ENCODE measurements at places on chromosomes 12 and 14. TPM values are rescaled to one million over a fixed set of nuclear protein-coding genes. Genes with fewer than 3 reads are reported as not detected.

JDP2 gene
- total RNA-seq = 48.3 TPM

CPNE6 gene
- total RNA-seq = 0.71 TPM

EID3 gene
- total RNA-seq = 8.6 TPM

LRRC43 gene
- total RNA-seq = not detected

RNASE1 gene
- 499 TPM for total RNA-seq

CD163L1 gene
- 39.8 TPM for total RNA-seq

NINJ2 gene
- 3.8 TPM for total RNA-seq

DEGS2 gene
- 0.99 TPM for total RNA-seq

- no peak for DNase-seq
- no peaks in the 10 kb centered on the region for H3K36me3 ChIP-seq
- H3K27me3 ChIP-seq = no peaks in the 10 kb centered on the region
Measured at GRCh38 chr14:52792097-52792415, 649 bp upstream of the GNPNAT1 start.

DNA sequence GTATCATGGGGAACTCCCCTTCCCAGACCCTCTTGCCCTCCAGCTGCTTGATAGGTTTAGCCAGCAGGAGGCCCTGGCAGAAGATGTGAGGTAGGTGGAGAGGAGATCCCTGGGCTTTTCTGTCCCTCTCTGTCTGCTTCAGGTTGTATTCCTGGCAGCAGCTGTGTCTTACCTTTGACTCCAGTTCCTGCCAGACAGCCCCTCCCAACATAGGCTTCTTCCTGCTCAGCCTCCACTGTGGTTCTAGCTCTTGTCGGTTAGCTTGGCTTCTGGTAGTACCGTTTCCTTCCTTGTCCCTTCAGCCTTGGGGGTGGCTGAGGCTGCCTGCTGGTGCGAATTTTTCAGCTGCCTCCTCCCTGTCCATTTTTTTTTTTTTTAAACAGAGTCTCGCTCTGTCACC is 215.7 kb upstream of the CRY1 start:
- no peaks in the 10 kb centered on the region for H3K4me1 ChIP-seq
- H3K27ac ChIP-seq = no peak overlapping the region
- H3K4me3 ChIP-seq = no peak overlapping the region
- no peaks in the 10 kb centered on the region for H3K36me3 ChIP-seq
- no peaks in the 10 kb centered on the region for H3K27me3 ChIP-seq
- no peak for DNase-seq

DNA sequence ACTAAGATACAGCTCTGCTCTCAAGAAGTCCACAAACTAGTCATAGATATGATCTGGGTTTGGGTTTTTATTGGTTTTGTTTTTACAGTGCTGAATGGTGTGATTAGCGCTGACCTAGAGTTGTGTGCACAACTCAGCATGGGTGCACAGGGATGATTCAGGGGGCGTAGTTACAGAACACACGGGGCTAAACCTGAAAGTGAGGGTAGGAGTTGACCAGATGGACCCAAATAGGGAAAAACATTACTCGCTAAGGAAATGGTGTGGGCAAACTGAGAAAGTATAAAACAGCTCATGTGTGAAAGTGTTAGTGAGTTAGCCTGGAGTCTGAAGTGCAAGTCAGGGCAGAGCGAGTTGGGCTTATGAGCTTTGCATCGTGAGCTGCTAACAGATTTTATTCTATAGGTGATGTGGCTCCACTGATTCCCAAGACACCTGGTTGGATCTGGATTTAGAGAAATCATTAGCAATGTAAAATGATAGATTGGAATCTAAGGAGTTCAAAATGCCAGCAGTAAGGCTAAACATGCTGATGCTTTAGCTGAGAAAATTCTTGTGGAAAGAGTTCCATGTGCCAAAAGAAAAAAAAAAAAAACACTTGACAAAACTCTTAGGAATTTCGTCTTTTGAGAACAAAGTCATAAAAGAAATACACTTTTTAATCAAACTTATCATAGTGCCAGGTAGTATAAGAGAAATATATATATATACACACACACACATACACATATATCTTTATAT is 134.9 kb downstream of the SLC5A8 start:
- H3K4me1 ChIP-seq = peaks cover 10% of the 10 kb centered on the region
- H3K36me3 ChIP-seq = no peaks in the 10 kb centered on the region
- no peaks in the 10 kb centered on the region for H3K27me3 ChIP-seq
- no peak overlapping the region for H3K27ac ChIP-seq
- no peak overlapping the region for H3K4me3 ChIP-seq
- no peak for DNase-seq

DNA sequence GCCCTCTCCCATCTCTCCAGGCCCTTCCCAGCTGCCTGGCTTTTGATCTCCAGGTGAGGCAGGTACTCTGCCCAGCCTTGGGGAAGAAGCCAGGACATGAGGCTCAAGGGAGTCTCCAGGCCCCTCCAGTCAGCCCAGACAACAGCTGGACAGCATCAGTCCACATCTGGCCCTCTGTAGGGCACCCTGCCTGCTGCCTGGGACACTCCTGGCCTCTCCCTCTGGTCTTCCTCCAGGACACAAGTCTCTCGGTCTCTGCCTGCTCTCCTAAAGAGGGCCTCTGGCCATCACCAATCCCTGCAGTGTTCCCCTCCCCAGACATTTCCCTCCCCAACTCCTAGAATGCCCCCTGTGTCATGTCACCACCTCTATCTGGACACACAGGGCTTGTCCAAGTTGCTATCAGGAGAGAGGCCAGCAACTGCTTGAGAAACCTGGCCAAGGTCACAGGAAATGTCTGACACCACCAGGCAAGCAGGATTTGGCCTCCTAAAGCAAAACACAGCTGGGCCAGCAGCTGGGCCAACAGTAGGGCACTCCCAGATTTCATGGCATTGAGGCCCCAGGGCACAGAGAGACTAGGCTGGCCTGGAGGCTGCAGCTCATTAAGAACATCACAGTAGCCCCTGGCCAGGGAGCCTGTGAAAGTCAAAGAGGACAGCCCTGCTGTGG is 29.0 kb downstream of the LTBP2 start:
- peak; percentile 77 for DNase-seq
- no peaks in the 10 kb centered on the region for H3K27me3 ChIP-seq
- no peak overlapping the region for H3K4me3 ChIP-seq
- H3K27ac ChIP-seq = peak overlapping the region; percentile 70
- H3K4me1 ChIP-seq = peaks cover 4% of the 10 kb centered on the region

DNA sequence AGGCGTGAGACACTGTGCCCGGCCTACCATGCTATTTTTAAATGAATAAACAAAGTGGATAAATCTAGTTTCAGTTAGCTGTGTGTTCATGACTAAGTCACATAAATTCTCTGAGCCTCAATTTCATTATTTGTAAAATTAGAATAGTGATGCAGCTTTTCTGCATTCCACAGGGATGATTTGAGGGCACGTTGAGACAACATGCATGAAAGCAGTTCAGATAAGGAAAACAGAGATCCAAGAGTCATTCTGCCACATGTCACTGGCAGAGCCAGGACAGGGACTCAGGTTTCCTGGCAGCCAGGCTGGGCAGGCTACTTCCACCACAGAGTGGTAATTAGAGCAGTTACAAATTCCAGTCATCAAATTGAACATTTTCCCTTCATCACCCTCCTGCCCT is 2.9 kb upstream of the PPP4R4 start:
- no peaks in the 10 kb centered on the region for H3K36me3 ChIP-seq
- H3K27ac ChIP-seq = no peak overlapping the region
- no peak for DNase-seq
- no peaks in the 10 kb centered on the region for H3K4me1 ChIP-seq
- H3K4me3 ChIP-seq = no peak overlapping the region
- no peaks in the 10 kb centered on the region for H3K27me3 ChIP-seq

GRCh38 chr14:23365036-23365731 is at the start of gene EFS:
Gene EFS, minus strand, starts transcription at chr14:23365172. Its CDS starts 147 bp downstream, at chr14:23365025.
- H3K4me1 ChIP-seq = no peaks in the 10 kb centered on the region
- DNase-seq = peak; percentile 75
- H3K27ac ChIP-seq = peak within 1 kb of the TSS; percentile 49

DNA sequence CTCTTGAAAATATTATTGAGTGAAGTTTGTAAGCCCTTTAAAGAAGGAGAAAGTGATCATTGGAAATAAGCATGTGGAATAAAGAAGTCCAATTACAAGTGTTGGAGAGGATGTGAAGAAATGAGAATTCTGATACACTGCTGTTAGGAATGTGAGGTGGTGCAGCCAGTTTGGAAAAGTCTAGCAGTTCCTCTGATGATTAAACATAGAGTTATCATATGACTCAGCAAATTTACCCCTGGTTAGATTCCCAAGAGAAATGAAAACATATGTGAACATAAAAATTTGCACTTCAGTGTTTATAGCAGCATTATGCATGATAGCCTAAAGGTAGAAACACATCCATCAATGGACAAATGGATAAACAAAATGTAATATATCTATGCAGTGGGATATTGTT is 319.9 kb downstream of the AEBP2 start:
- no peak overlapping the region for H3K27ac ChIP-seq
- H3K4me1 ChIP-seq = no peaks in the 10 kb centered on the region
- H3K4me3 ChIP-seq = no peak overlapping the region
- no peaks in the 10 kb centered on the region for H3K27me3 ChIP-seq
- no peaks in the 10 kb centered on the region for H3K36me3 ChIP-seq
- DNase-seq = no peak

DNA sequence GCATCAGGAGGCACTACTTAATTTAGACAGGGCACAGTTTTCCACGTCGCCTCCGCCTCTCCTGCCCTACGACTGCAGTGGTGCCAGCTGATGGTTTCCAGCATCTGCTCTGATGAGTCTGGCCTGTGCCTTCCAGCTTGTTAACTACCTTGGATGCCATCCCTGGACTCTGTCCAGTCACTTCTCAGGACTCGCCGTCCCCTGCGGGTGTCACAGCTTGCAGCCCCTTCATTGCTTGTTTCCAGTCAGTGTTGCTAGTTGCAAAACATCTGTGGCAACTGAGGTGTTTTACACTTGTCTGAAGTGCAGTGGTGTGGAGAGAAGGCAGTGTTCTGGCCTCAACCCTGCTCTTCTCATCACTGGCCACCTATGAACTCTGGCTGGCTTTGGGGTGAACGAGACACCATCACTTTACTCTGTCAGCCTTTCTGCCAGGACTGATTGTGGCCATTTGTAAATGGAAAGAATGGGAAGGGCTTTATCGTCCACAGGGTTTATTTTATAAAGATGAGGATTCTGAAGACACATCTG is 8.3 kb downstream of the ADGRD1 start:
- no peaks in the 10 kb centered on the region for H3K4me1 ChIP-seq
- H3K4me3 ChIP-seq = no peak overlapping the region
- DNase-seq = no peak
- no peaks in the 10 kb centered on the region for H3K27me3 ChIP-seq
- no peak overlapping the region for H3K27ac ChIP-seq
- H3K36me3 ChIP-seq = no peaks in the 10 kb centered on the region

- H3K27ac ChIP-seq = no peak overlapping the region
- no peaks in the 10 kb centered on the region for H3K27me3 ChIP-seq
- no peaks in the 10 kb centered on the region for H3K4me1 ChIP-seq
- H3K4me3 ChIP-seq = no peak overlapping the region
Measured at GRCh38 chr12:68115281-68115680, 44.3 kb downstream of the IFNG start.

DNA sequence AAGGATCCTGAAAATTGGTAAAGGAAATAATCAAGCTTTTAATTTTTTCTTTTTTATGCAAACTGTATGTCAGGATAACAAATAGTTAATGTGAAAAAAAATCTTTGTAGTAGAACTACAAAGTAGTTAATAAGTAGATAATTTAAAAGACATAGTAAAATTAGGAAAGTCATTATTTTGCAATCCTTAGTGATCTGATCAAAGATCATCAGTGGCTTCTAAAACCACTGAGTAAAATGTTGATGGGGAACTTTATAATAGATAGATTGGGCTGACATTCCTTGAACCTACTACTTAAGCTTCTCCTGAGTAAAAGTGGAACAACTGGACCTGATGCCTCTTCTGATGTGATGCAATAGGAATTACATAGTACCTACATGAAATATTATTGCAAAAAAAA is 119.0 kb upstream of the TMTC2 start:
- H3K4me1 ChIP-seq = no peaks in the 10 kb centered on the region
- H3K27ac ChIP-seq = no peak overlapping the region
- H3K4me3 ChIP-seq = no peak overlapping the region
- no peaks in the 10 kb centered on the region for H3K27me3 ChIP-seq
- no peaks in the 10 kb centered on the region for H3K36me3 ChIP-seq

DNA sequence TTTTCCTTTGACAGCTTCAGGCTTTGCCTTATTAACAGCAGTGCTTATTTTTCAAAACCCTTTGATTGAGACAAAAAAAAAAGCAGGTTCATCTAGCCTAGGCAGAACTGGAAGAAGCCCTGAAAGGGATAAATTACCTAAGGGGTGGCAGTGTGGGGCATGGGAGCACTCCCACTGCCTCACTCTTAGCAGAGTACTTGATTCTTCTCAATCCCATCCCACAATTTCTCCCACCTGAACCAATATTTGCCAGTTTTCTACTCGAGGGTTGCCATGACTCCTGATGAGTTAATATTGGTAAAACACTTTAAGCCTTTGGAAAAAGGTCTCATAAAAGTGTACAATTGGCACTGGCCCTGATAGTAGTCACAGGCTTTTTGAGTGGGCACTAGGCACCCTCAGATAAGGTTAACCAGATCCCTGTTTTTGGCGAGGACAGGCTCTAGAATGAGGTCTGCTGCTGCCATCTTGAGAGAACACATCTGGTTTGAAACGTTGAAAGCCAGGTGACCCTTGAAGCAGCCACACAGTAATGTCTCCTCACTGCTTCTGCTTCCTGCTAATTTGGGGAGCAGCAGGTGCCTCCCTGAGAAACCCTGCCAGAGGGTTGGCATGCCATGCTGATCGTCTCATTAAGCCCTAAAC is 320.0 kb downstream of the RAD51B start:
- no peak overlapping the region for H3K4me3 ChIP-seq
- peaks cover 10% of the 10 kb centered on the region for H3K4me1 ChIP-seq
- no peaks in the 10 kb centered on the region for H3K36me3 ChIP-seq
- DNase-seq = no peak
